ENCODE measurements at places on chromosomes 2 and 18.
A peak's percentile ranks its signal among the peaks of the same experiment; 100 is the strongest.

- no peak for DNase-seq
Observed at GRCh38 chr2:221515864-221516263, 56.2 kb downstream of the EPHA4 start.

DNA sequence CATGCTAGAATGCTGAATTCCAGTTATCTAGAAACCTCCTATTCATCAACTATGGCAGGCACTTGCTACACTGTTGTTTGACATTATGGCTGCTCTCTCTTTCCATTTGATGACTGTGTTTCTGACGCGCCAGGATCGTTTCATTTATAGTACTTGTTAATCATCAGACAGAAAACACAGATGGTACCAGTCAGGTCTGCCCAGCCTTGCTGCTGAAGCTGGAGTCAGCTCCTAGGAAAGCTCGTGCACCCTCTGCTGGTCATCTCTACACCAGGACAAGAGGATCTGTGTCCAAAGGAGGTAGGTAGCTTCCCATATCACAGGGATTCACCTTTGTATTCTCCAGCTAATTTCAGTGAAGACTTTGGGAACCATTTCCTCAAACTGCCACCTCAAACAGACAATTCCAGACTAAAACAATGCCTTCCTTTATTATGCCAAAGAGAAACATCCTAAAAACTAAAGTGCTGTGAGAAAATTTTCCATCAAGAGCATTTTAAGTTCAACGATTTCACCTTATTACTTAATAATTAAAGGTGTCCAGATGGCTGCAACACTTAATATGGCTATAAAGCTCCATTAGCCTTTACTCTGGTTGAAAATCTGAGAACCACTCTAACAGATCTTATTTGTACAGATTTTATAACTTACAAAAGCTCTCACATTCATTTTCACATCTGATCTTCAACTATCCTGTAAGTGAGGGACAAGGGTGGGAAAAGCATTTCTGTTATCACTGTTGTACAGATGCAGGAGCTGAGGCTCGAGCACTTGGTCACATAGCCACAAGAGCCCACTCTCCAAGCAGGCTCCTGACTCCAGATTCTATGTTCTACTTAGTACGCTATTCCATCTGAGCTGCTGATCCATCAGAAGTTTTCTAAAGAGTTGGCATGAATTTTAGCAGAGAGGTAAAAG lies 17.5 kb downstream of the METTL8 start:
- DNase-seq = peak; percentile 93

- no peak for DNase-seq
Observed at GRCh38 chr18:5998166-5998881, 103.0 kb upstream of the TMEM200C start.

DNA sequence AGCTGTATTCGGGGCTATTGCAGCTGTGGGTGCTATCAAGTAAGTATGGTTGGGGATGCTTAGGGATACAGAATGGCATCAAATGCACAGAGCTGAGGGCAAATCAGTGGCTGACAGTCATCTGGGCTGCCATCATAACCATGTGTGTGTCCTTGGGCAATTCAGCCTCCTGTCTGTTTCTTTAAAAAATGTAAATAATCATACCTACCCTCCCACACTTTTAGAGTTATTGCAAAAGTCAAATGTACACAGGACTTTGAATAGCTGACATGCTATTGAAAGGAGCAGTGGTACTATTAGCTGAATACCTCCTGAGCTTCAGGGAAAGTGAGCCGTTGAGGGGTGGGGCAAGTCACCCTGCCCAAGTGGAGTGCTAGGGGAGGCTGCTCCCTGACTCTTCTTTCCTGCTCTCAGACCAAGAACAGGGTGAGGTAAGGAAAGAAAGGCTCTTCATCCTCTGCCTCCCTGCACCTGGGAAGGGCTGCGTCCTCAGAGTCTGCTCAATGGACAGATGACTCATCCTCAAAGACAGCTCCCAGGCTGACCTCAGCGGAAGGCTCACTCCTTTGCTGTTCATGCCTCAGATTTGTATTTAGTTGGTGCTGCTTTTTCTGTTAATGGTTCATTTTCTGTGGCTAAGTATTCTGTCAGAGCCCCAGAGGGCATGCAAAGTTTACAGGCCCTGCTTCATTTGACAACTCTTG lies 54.9 kb upstream of the BZW1 start:
- no peak for DNase-seq

- DNase-seq = peak; percentile 80
Observed at GRCh38 chr2:176187899-176188773, at the start of gene HOXD1. HOXD1 (plus strand) TSS chr2:176188668; CDS start chr2:176188802, 134 bp downstream.

DNA sequence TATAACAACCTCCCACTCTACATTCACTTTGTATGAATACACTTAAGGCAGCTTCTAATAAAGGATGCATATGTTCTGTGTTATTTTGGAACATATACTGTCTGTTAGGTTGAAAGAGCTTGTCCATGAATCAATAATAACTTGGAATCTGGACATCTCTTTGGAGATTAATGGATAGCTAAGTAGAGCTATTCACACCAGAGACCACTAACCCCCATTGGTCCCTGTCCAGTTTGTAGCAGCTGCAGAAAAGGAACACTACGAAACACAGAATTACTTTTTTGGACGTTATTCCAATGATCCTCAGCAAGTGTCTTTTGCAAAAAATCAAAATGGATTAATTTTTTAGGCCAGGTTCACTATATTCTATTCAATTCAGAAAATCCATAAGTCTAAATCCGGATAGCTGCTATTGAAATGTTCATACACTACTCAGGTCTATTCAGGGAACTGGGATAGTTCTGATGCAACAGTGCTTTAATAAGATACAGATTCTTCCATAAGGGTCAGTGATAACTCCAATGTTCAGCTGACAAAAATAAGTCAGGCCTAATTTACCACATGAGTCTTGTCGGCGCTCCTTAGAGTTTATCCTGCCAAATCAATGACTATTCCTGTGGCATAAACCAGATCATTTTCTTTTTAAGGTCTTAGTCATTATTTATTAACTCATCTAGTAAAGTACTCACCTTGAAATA lies 44.2 kb downstream of the NRXN1 start:
- no peak for DNase-seq

GRCh38 chr2:155209696-155210450 lies 511.4 kb downstream of the KCNJ3 start:
- no peak for DNase-seq

Measured in NCI-H748 treated with DMSO at 0.1 percent for 48 hours (cell line).